Osteocyte (in vitro differentiated cells): ENCODE measurements at places on chromosomes 16 and 17. TPM values are rescaled to one million over a fixed set of nuclear protein-coding genes. Genes with fewer than 3 reads are reported as not detected.

DNA sequence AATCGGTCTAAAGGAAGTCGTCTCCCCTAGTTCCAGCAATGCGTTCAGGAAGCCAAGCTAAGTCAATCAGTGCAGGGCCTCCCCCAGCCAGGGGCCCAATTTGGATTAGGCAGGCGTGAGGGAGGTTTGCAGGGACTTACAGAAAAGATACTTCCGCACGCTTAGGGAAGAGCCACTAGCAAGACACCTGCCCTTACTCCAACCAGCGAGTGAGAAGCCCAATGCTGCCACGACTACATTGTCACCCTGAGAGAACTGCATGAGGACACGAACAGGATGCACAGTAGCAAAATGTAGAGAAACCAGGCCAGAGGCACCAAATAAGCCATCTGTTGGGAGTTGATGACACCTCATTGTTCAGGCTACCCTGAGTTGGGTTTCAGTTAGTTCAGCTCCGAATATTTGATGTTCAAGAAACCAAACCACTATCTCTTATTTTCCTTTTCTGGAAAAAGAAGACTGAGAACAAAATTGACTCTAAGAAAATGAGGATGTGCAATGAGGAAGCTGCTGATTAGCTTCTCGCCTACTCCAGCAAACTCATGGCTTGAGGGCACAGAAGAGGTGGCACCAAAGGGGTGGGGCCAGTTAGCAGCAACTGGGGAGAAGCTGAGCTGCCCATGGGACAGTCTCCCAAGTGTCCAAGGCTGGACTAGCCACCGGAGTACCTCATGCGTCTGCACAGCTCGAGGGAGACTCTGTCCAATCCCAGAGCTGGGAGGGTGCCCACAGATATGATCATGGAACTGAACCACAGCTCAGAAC, 29.3 kb downstream of the TK2 start:
- H3K27ac ChIP-seq: peak overlapping the region; percentile 85
- no peak for DNase-seq
- H3K4me1 ChIP-seq: peaks cover 66% of the 10 kb centered on the region
- no peak overlapping the region for H3K4me3 ChIP-seq
- peaks cover 3% of the 10 kb centered on the region for H3K36me3 ChIP-seq
- no peaks in the 10 kb centered on the region for H3K27me3 ChIP-seq

DNA sequence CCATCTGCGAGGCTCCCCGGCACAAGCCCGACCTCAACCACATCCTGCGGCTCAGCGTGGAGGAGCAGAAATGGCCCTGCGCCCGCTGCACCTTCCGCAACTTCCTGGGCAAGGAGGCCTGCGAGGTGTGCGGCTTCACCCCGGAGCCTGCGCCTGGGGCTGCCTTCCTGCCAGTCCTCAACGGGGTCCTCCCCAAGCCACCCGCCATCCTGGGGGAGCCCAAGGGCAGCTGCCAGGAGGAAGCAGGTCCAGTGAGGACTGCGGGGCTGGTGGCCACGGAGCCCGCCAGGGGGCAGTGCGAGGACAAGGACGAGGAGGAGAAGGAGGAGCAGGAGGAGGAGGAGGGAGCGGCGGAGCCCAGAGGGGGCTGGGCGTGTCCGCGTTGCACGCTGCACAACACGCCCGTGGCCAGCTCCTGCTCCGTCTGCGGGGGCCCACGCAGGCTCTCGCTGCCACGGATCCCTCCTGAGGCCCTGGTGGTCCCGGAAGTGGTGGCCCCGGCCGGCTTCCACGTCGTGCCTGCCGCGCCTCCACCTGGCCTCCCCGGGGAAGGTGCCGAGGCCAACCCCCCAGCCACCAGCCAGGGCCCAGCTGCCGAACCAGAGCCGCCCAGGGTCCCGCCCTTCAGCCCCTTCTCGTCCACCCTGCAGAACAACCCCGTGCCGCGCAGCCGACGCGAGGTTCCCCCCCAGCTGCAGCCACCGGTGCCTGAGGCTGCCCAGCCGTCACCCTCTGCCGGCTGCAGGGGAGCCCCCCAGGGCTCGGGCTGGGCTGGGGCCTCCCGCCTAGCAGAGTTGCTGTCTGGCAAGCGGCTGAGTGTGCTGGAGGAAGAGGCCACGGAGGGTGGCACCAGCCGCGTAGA, 13.1 kb upstream of the PRR35 start:
- H3K4me3 ChIP-seq: no peak overlapping the region
- no peak for DNase-seq
- no peak overlapping the region for H3K27ac ChIP-seq
- H3K4me1 ChIP-seq: peaks cover 11% of the 10 kb centered on the region
- H3K27me3 ChIP-seq: no peaks in the 10 kb centered on the region

DNA sequence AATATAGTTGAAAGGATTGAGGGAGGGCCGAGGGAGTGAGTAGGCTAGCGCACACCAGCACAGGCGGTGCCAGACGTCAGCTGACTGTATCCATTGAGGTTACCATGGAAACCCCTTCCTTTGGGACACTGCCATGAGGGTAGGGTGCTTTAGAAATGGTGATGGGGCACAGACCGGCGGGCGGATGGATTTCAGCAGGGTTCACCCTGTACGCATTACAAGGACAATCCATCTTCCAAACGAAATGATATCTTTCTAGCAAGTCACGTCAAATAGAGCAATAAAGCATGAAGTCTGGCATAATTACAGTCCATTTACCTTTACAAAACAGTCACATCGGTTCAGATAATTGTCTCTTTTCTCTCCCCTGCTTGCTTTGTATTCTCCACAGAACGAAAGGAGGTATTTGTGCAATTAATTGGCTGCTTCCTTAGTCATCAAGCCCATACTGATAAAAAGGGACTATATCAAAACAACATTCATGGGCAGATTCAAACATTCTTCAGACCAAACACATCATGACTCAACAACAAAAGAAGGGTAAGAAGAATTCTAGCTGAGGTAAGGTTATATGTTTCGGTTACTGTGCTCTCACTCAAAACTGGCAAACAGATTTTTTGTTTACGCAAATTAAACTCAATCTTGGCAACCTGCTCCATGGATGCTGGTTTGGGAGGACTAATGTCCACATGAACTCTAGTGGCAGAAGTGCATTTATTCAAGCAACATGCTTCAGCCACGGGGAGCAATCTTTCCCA, 140.6 kb downstream of the CDK5R1 start:
- no peaks in the 10 kb centered on the region for H3K27me3 ChIP-seq
- no peak overlapping the region for H3K4me3 ChIP-seq
- DNase-seq: no peak

- no peaks in the 10 kb centered on the region for H3K4me1 ChIP-seq
- H3K36me3 ChIP-seq: no peaks in the 10 kb centered on the region
- H3K4me3 ChIP-seq: no peak overlapping the region
- H3K27ac ChIP-seq: no peak overlapping the region
- DNase-seq: peak; percentile 38
Measured at GRCh38 chr16:23896832-23897821, 61.3 kb downstream of the PRKCB start.

Gene CDK5R1
- 1.4 and 1.8 TPM in 2 replicates for total RNA-seq

Gene HID1
- 10.1 and 11.9 TPM in 2 replicates for total RNA-seq

Gene MSLN
- 0.19 and 0.21 TPM in 2 replicates for total RNA-seq

Gene NDUFB10
- total RNA-seq: 126 TPM in 2 replicates
